Transverse colon (tissue), 4 donors: ENCODE measurements at places on chromosomes 2 and 18. TPM values are rescaled to one million over a fixed set of nuclear protein-coding genes. Genes with fewer than 3 reads are reported as not detected.

The ZNF512 gene
- total RNA-seq = 27.7 TPM

The STK16 gene
- 18.7 TPM for total RNA-seq

The ANKRD53 gene
- 1.7 TPM for total RNA-seq

The FAM110C gene
- total RNA-seq = 53.9 TPM

The RNF138 gene
- 18.3 TPM for total RNA-seq

- H3K4me3 ChIP-seq = no peak overlapping the region
- no peak overlapping the region for H3K27ac ChIP-seq
- no peaks in the 10 kb centered on the region for H3K36me3 ChIP-seq
- no peak for DNase-seq
- no peaks in the 10 kb centered on the region for H3K27me3 ChIP-seq
Observed at GRCh38 chr2:72340665-72341064, 193.0 kb upstream of the CYP26B1 start.

GRCh38 chr2:28135324-28135723 lies 244.8 kb downstream of the BABAM2 start:
- no peaks in the 10 kb centered on the region for H3K36me3 ChIP-seq
- no peaks in the 10 kb centered on the region for H3K27me3 ChIP-seq
- no peak overlapping the region for H3K4me3 ChIP-seq
- H3K27ac ChIP-seq = peak overlapping the region; percentile 69
- DNase-seq = no peak

- peak; percentile 93 for DNase-seq
- H3K27ac ChIP-seq = no peak within 1 kb of the TSS
- H3K4me1 ChIP-seq = peaks cover 30% of the 10 kb centered on the region
- peaks cover 94% of the 10 kb centered on the region for H3K27me3 ChIP-seq
- H3K4me3 ChIP-seq = peak within 1 kb of the TSS; percentile 34
Observed at GRCh38 chr18:57434536-57435494, at the start of gene ONECUT2. ONECUT2 (plus strand) TSS chr18:57435374; CDS start chr18:57435717, 343 bp downstream.

DNA sequence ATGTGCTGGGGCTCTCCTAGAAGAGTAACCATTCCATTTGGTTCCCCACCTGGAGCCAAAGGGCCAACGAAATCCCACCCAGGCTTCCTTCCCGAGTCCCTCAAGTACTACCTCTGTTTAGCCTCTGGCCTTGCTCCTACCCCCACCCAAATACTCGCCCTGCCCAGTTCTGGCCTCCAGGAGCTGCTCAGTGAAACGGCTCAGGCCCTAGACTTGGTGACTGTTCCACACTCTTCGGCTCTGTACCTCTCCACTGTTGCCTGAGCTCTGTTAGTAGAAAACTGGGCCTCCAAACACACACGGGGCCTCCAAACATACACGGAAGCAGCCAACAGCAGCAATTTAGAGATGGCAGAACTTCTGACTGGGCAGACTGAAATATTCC lies 4.2 kb downstream of the OTX1 start:
- H3K4me1 ChIP-seq = peaks cover 67% of the 10 kb centered on the region
- no peaks in the 10 kb centered on the region for H3K36me3 ChIP-seq
- H3K4me3 ChIP-seq = peak overlapping the region; percentile 45
- DNase-seq = no peak
- H3K27me3 ChIP-seq = peaks cover 100% of the 10 kb centered on the region

DNA sequence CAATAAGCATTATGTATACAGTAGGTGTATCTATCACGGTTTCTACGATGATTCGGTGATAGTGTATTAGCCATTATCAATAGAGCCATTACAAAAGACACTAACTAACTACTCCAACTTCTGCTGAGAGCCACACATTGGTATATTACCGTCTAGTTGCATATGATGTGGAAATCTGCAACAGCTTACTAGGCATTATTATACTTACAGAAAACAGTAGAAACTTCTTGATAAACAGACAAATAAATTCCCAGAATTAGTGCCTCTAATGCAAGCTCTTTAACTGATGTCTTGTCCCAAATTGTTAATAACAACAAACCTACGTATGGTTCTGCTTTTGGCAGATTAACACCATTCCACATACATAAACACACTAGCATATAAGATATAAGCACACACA lies 1923.0 kb upstream of the PIK3C3 start:
- no peaks in the 10 kb centered on the region for H3K36me3 ChIP-seq
- no peaks in the 10 kb centered on the region for H3K27me3 ChIP-seq
- no peaks in the 10 kb centered on the region for H3K4me1 ChIP-seq
- no peak for DNase-seq
- no peak overlapping the region for H3K4me3 ChIP-seq
- no peak overlapping the region for H3K27ac ChIP-seq
